ENCODE measurements at places on chromosomes 7 and 10.

- no peak for DNase-seq
Measured at GRCh38 chr7:36159618-36160017, 6.6 kb downstream of the EEPD1 start.

GRCh38 chr7:108181073-108181985, 51.2 kb upstream of the LAMB4 start:
- no peak for DNase-seq

GRCh38 chr7:34108165-34108564, 202.8 kb downstream of the BMPER start:
- no peak for DNase-seq

DNA sequence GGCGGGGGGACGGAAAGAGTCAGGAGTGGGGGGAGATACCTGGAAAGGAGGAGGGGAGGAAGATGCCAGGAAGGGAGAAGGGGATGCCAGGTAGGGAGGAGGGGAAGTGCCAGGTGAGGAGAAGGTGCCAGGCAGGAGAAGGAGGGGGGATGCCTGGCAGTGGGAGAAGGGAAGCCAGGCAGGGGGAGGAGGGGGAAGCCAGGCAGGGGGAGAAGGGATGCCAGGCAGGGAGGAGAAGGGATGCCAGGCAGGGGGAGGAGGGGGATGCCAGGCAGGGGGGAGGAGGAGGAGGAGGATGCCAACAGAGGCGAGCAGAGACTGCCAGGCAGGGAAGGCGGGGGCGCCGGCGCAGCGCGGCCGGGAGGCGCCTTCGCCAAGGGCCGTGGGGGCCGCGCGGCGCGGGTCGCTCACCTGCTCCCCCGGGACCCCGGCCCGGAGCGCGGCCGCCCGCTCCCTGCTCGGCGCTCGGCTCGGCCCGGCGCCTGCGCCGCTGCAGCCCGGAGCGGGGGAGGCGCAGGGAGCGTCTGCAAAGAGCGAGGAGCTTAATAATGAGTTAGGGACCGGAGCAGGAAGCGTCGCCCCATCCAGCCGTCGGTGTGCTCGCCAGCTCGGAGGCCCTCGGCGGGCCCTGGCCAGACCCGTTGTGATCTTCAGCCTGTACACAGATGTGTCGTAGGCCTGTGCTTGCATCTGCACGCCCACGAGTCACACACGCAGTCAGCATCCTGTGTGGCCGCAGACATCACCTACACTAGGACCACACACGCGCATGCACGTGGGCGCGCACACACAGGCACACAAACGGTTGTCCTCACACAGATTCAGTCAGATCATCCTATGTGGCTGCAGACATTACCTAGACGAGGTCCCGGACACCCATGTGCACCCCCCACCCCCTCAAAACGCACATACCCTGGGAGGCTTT, 28.4 kb upstream of the SMARCD3 start:
- DNase-seq = peak; percentile 73

- DNase-seq = no peak
Measured at GRCh38 chr7:15248514-15248913, 313.3 kb downstream of the AGMO start.

DNA sequence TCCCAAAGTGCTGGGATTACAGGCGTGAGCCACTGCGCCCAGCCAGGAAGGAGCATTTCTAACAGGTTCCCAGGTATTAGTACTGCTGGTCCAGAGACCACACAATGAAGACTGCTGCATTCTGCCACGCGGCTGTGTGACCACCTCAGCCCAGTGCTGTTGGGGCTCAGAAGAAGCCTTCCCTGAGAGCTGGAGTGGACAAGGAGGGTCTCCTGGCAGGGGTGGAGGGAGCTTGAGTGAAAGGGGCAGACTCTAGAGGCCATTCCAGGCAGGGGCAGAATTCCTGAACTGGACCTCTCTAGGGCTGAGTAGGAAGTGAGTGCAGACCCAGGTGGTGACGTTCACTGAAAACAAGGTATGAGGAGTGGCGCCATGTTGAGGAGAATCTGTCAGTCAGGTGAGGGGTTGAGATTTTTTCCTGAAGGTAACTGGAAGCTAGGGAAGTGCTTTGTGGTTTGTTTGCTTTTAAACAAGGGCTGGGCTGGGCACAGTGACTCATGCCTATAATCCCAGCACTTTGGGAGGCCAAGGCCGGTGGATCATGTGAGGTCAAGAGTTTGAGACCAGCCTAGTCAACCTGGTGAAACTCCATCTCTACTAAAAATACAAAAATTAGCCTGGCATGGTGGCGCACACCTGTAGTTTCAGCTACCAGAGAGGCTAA, 67.6 kb downstream of the TACC2 start:
- no peak for DNase-seq

DNA sequence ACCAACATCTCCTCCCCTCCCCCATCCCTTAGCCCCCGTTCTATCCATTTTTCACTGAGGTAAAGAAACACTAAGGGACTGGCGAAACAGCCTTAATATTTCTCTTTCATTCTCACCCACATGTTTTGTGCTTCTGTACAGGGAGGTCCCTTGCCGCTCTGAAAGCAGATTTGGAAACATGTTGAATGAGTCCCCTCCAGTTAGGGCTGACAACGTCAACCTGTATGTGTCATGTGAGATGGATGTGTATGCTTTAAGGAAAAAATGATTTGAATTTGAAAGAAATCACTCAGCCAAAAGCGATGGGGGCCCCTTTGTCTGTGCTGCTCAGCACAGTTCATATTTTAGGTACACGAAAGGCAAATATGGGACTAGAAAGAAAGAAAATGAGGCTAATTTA, 314.3 kb upstream of the LRGUK start:
- no peak for DNase-seq

GRCh38 chr7:104976966-104977636, 36.9 kb upstream of the KMT2E start:
- DNase-seq = no peak

DNA sequence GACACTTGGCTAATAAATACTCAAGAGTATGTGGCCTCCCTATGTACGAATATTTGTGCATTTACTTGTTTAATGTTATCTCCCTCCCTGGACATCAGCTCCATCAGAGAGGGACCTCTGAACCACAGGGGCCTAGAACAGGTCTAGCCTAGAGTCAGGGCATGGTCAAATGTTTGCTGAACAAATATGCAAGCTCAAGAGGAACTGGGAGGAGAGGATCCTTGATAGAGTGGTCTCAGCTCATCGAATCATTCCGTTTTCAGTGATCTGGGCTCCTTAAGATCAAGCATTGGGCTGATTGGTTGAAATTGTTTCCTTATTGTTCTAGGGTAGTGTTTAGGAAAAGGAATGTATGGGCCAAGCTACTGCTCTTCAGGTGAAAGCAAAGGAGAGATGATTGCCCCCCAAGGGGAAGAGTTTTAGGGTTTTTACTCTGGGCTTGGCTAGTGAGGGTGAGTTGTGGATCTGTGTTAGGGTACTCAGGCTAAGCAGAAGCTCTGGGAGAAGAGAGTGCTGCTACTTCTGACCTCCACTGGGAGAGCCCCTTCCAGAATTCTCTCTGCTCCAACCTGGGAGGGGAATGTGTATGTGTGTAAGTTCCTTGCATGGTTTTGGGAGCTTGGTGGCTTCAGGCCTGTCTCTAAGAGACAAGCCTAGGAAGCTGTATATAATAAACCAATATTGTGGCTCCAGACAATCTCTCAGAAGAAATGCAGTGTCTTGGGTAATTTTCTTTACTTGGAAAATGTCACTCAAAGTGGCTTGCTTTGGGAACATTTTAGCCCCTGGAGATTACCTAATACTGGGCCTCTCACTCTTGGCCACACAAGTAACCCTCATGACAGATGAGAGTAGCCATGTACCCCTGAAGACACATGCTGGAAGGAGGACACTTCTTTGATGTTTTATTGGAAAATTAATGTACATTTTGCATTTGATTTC, 110.0 kb downstream of the EMX2 start:
- DNase-seq = no peak
